Hepatocyte (in vitro differentiated cells): ENCODE measurements at places on chromosomes 12 and 14. TPM values are rescaled to one million over a fixed set of nuclear protein-coding genes. Genes with fewer than 3 reads are reported as not detected.

SERPINA10 gene
- 19.1 and 23.0 TPM in 2 replicates for total RNA-seq

- DNase-seq: no peak
These were observed 2.6 kb downstream of the ELK3 start for GRCh38 chr12:96196781-96197180.

GRCh38 chr14:21990116-21990515 is 316.5 kb upstream of the OR4E1 start:
- DNase-seq: no peak

- DNase-seq: no peak
These were observed 2.4 kb upstream of the MANSC4 start for GRCh38 chr12:27782481-27782880.

DNA sequence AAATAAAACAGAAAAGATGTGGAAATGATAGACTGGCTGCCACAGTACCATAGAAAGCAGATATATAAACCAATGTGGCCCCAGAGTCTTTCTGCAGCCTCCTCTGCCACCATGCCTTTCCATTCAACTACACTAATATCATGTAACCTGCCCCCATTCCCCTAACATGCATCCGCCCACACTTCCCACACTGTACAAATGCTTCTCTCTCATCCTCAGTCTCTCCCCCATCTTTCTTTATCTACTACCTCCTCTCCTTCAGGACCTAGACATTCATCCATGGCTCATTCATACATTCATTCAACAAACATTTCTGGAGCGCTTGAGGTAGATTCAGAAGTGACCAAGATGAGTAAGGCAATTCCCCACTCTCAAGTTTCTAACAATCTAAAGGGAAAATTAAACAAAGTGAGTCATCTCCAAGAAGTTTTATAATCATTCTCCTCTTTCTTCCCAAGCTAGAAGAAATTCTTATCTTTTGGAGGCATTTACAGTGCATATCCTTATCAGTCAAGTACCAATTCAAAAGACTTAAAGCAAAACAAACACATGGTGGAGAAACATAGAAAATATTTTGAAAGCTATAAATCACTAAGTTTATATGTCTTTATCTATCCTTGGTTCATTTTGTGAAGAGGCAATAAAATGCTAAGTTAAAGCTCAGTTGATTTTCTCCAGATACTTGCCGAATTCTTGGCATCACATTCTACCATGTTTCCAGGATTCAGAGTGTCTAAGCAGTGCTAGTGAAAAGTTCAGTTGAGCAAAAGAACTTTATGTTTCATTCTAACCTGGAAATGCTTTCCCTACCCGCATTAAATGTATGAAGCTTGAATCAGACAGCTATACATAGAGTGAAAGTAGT is 70.5 kb upstream of the FRMD6 start:
- peak; percentile 33 for DNase-seq
